ENCODE measurements at places on chromosomes 12 and 14.
A peak's percentile ranks its signal among the peaks of the same experiment; 100 is the strongest.

DNA sequence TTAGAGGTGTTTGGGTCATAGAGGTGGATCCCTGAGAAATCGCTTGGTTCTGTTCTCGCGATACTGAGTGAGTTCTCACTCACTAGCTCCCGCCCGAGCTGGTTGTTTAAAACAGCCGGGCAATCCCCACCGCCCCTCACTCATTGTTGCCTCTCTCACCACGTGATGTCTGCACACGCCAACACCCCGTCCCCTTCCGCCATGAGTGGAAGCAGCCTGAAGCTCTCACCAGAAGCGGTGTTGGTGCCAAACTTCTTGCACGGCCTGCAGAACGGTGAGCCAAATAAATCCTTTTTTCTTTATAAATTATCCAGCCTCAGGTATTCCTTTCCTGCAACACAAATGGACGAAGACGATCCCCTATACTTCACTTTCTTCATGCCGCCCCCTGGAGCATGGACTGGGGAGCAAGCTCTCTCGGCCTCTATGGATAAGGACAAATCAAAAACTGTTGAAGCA, 45.4 kb upstream of the CCND2 start:
- DNase-seq: no peak

GRCh38 chr12:12153596-12153995, 82.9 kb downstream of the BCL2L14 start:
- no peak for DNase-seq

- DNase-seq: no peak
Observed at GRCh38 chr14:68158640-68159039, 339.1 kb downstream of the RAD51B start.

GRCh38 chr12:82174936-82175335, 183.3 kb downstream of the CCDC59 start:
- no peak for DNase-seq

- DNase-seq: no peak
Observed at GRCh38 chr12:2456813-2457186, 338.0 kb upstream of the FKBP4 start.

- no peak for DNase-seq
Observed at GRCh38 chr14:71169861-71170260, 262.6 kb downstream of the PCNX1 start.

GRCh38 chr12:87082756-87083155, 826.6 kb upstream of the MGAT4C start:
- DNase-seq: peak; percentile 19

- DNase-seq: peak; percentile 64
Observed at GRCh38 chr12:48165089-48165981, 8.0 kb upstream of the ASB8 start.

GRCh38 chr12:62537551-62537950, 70.9 kb downstream of the MON2 start:
- DNase-seq: peak; percentile 88

GRCh38 chr12:75170640-75171185, 38.9 kb downstream of the KCNC2 start:
- no peak for DNase-seq

DNA sequence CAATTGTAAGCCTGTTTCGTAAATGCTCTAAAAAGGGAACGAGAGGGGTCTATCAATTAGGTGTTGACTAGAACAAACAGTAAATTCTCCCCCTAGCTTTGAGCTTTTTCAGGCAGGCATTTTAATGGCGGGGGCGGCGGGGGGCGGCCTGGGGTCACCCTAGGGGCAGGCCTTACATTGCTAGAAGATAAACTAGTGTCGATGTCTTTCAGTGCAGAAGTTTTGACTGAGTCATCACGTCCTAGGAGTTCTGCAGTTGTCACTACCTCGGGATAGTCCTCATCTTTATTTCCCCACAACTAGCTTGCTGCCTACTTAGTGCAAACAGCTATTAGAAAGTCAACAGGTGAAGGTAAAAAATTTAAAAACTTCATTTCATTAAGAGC, 1.6 kb downstream of the ATP6V1D start:
- DNase-seq: no peak

DNA sequence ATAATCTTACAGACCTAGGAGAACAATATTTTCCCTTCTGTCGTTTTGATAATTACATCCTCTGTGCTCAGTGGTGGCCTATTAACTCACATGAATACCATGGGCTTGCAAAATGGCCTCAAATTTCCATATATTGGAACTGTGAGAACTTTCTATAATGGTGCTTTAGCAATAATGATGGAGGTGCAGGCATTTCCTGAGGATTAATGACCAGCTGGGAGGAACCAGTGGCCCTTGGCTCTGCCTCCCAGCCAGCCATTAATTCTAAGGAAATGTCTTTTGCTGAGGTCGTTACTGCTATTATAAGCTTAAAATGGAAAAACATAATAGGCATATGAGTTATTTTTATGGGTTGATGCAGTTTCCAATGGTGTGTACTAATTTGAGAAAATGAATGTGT, 33.6 kb downstream of the HMGA2 start:
- no peak for DNase-seq

GRCh38 chr12:53094394-53094787, 3.1 kb upstream of the IGFBP6 start:
- DNase-seq: no peak

DNA sequence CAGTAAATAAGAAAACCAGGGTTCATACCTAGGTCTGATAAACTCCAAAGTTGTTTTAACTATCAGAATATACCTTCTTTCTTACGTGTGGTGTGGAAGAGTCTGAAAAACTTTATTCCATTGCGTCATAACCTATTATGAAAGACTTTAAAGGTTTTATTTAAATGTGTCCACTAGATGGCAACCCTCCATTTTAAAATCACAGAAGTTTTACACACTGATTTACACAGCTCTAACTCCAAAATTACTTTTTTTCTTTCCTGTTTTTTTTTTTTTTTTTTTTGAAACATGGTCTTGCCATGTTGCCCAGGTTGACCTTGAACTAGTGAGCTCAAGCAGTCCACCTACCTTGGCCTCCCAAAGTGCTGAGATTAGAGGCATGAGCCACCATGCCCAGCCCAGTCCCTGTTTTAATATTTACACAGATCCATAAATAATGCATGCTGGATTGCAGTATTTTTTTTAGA, 17.3 kb upstream of the TMPRSS12 start:
- DNase-seq: peak; percentile 79

GRCh38 chr14:103538291-103539055, 9.5 kb downstream of the TRMT61A start:
- no peak for DNase-seq

GRCh38 chr12:27709932-27710591, 570 bp upstream of the MRPS35 start:
- peak; percentile 56 for DNase-seq

GRCh38 chr14:57833323-57833722, 32.6 kb downstream of the SLC35F4 start:
- peak; percentile 99 for DNase-seq

- no peak for DNase-seq
Observed at GRCh38 chr14:70665448-70666360, 24.0 kb downstream of the TTC9 start.

- DNase-seq: no peak
Observed at GRCh38 chr14:28057359-28058296, 709.0 kb upstream of the FOXG1 start.

GRCh38 chr12:110841007-110841406, 5.8 kb upstream of the CCDC63 start:
- no peak for DNase-seq

- no peak for DNase-seq
Observed at GRCh38 chr14:59600211-59600945, 23.8 kb upstream of the CCDC175 start.

DNA sequence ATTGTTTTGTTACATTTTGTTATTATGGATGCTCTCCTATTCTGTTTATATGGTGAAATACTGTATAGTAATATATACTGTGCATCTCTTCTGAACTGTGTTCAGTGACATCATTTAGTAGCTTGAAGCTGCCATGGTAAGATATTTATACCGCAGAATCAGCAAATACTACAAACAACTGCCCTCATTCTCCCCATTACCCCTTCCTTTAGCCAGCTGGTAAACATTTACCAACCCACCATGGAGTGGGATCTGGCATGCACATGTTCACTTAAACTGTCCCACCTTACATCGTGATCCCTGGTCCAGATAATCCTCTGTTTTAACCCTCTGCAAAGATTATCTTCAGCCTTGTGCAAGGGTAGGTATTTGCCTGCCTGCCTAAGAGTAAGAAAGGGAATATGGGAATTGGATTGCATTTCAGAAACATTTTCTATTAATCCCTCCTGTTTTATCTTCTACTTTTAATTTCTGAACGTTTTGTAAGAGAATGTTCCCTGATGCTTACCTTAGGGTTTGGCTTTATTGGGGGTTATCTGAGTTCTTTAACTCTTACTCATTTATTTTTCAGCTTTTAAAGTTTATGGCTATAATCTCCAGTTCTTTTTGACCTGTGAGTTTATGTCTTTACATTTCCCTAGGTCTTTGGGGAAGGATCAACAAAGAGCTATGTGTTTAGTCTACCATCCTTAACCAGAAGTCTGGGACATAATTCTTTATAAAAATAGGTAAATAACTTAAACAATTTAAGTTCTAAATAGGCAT, 46.5 kb downstream of the FBXO34 start:
- DNase-seq: no peak

GRCh38 chr12:77845831-77846230, 15.1 kb downstream of the NAV3 start:
- peak; percentile 77 for DNase-seq

- no peak for DNase-seq
Observed at GRCh38 chr14:61284001-61284400, 2.9 kb upstream of the TMEM30B start.

- DNase-seq: no peak
Observed at GRCh38 chr14:97747316-97747715, 950.1 kb downstream of the VRK1 start.

- peak; percentile 46 for DNase-seq
Observed at GRCh38 chr12:24705741-24706358, 243.1 kb downstream of the BCAT1 start.

DNA sequence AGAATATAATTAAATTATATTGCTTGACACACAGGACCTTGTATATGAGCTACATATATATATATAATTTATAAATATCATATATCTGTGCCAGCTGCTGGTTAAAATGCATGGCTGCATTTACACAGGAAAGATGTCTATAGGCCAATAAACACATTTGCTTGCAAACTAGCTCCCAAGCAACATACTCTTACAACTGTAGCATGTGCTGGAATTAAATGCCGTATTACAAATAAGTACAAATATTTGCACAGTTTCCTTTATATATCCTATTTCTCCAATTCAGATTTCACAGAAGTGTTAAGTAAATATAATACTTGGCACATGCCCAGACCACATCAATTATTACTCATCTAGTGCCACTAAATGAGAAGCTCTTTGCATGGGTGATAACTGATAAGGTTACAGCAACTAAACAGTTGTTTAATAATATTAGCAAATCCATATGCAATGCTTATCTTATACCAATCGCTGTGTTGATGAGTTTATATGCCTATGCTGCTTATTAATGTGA, 66.7 kb upstream of the E2F7 start:
- DNase-seq: no peak

DNA sequence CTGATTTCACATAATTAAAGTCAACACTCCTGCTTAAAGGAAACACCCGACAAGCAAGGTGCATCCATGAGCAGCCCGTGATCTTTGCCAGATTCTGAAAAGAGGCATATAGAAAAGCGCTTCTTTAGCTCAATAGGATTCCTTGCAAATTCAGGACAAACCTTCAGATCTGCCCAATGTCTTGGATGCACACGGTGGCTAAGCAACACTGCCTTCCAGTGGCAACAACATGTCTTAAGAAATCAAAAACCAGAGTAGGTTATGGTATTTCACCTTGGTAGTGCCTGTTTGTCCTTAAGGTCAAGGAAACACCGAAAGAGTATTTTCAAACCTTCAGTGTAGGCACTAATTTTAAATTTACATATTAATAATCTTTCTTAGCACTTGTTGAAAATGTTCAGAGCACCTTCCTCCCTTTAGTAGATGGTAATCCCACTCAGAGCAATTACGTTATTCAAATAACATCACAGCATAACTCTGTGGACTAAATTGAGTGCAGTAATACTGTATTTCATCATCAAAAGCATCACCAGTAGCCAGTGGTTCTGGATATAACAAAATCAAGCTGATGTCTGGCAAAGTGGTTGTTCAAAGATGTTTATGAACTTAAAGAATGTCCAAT, 58.0 kb upstream of the CDKN3 start:
- DNase-seq: peak; percentile 60

DNA sequence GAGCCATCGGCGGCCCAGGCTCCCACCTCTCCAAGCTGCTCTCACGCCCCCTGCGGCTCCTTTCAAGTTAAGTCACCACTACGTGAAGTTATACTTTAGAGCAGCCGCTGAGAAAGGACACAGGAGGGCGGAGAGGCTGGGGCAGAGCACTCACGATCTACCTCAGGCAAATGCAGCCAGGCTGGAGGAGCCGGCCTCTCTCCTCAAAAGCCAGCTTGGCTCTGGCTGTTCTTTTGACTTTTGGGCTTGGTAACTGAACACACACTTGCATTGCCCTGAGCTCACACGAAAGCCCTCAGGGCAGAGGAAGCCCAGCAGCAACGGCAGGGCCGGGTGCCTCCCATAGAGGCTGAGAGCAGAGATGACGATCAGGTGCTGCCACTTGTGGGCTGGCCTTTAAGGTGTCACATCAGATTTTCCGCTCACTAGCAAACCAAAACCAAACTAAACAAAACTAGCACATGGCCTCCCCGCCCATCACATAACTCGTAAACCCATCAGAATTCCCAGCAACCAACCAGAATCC, 75.2 kb downstream of the PITPNM2 start:
- DNase-seq: no peak

- DNase-seq: peak; percentile 76
Observed at GRCh38 chr14:87148655-87149054, 844.3 kb downstream of the GALC start.

DNA sequence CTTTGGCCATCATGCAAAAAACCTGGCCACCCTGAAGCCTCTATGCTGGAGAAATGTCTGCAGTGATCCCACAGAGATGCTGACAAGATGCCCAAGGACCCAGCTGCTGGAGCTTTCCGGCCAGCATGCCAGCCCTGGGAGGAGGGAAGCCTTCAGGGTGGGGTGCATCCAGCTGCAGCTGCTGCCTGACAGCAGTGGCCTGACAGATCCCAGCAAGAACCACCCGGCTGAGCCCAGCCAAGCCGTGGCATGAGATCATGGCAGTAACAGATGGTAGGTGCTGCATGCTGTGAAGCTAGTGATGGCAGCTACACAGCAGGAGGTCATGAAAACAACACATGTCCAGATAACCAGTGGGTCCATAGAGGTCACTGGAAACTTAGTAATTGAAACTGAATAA, 13.8 kb downstream of the CLBA1 start:
- no peak for DNase-seq

DNA sequence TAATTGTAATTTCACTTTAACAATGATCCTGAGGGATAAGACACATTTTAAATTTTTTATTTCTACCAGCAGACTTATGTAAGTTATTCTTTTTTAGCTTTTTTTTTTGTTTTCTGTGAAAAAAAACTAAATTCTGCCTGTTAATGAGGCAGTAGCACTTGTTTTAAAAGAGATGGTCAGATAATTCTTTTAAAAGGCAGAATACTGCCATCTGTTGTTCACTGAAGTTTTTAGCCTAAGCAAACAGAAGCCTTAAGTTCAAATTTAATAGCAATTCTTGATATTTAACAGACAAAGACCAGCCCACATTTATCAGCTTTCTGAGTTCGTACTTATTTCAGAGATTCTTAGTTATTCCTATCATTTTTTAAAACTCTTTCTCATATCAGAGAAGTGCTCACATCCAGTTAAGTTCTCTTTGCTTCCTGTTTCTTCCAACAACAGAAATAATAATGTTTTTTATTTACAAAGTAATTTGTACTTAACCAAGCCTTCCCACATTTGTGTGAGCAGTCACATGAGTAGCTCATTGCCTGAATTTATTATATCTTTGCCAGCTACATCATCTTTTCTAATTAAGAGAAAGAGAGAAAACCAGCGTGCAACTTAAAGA, 93.4 kb upstream of the SLCO1C1 start:
- peak; percentile 59 for DNase-seq

- no peak for DNase-seq
Observed at GRCh38 chr14:64454671-64455070, 10.6 kb upstream of the AKAP5 start.

All from fibroblast of upper back skin (primary cell).